ENCODE measurements at places on chromosomes 16 and 17.

DNA sequence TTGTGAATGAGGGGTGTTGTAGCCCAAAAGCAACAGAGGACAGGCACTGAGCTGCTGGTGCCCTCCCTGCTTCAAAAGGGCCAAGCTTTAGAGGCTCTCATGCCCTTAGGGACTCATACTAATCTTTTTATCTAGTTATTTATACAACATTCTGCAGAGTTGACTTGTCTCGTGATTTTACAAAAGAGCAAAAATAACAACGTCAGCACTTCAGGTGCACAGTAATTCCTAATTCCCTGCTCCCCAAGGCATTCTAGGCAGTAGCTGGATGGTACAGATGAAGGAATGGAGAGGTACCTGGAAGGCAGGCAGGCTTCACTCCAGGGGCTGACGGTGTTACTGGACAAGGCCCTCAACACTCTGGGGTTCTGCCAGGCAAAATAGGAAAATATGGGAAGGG, 406.7 kb upstream of the CCL2 start:
- DNase-seq = no peak

GRCh38 chr17:39871801-39872200, 3.8 kb downstream of the ZPBP2 start:
- DNase-seq = no peak

- no peak for DNase-seq
Observed at GRCh38 chr17:19337712-19338023, 24.9 kb downstream of the B9D1 start.

DNA sequence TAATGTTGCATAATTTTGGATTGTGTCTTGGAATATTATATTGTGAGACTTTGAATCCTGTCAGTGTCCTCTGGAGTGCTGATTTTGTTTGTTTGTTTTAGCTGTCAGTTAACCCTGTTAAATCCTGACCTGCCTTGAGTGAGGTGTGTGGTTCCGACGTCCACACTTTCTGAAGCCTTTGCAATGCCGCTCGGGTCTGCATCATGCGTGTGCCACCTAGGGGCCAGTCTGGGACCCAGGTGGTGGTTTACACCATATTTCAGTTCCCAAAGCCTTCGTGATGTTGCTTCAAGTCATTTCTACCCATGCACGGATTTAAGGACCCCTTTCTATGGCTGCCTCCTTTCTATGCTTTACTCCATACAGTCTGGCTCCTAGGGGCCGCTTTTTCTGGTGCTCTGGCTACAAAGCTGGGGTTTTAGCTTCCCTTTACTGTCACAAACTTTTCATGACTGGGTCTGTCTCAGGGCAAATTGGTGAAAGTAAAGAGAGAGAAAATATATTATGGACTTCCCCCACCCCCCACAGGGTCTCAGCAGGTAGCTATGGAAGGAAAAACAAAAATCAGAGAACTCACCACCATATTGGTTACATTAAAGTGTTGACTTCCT, 11.4 kb upstream of the OR4D1 start:
- DNase-seq = no peak

- no peak for DNase-seq
Observed at GRCh38 chr17:7806587-7806986, 27.4 kb upstream of the KDM6B start.

DNA sequence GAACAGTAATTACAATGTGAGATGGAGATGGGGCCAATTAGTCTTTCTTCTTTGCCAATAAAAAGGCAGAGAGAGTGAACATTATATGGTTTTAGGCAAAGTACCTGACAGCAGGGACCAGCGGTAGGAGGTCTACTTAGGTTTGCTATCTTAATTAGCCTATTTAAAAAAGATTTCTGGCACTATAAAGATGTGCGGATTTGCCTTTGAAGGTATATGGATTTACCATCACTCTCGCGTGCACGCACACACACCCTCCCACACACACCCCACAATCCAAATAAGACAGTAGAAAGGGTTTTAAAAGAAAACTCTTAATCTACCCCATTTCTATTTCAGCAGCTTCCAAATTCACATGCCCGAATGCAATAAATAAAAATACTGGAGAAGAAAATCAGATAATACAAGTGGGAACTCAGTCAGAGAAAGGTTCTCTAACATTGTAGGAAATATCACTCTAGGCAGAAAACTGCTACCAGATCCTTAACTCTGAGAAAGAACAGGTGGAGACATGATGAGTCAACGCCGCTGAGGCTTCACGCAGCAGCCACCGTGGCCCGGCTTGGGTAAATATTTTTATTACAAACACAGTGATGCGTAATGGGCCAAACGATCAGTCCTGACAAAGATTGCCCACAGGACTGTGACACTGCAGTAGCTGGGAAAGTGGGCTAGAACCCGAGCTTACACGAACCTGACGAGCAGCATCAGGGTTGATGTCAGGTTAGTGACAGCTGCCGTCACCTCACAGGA, 66.6 kb upstream of the AXIN2 start:
- peak; percentile 74 for DNase-seq

DNA sequence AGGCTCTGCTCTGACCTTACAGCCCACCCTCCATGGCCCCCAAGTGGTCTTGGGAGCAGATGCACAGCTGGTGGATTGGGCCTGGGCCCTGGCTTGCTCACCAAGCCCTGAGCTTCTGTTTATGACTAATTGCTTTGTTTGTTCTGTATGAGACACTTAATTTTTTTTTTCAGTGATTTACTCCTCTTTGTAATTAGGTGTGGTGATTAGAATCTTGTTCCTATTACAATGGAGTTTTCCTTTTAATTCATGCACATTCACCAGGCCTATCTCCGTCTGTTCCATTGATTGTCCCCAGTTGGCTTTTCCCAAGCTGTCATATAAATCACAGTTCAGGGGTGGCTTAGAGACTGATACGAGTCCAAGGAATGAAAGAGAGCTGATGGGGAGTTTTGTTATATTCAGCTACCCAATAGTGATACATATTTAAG, 242.3 kb downstream of the CCDC182 start:
- no peak for DNase-seq

- no peak for DNase-seq
Observed at GRCh38 chr16:57628783-57629293, 408 bp downstream of the ADGRG1 start.

DNA sequence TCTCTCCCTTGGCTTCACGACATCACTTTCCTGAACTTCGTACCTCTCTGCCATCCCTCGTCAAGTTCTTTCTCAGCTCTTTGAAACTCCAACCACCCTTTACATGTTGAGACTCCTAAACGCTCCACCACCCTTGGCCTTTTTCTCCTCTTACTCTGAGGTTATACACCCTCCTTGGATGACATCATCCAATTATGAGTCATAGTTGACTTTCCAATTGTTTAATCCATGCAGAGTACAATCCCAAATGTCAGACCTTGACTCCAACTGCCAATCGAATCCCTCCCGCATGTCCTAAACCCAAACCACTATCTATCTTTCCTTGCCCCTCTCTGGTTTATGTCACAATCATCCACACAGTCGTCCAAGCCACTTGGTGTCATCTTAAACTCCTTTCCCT, 18.4 kb upstream of the C16orf82 start:
- DNase-seq = no peak

All from EL (cell line).